ENCODE measurements at places on chromosomes 3 and 15. TPM values are rescaled to one million over a fixed set of nuclear protein-coding genes. Genes with fewer than 3 reads are reported as not detected.

- no peaks in the 10 kb centered on the region for H3K27me3 ChIP-seq
- H3K36me3 ChIP-seq: peaks cover 25% of the 10 kb centered on the region
- peak overlapping the region; percentile 89 for H3K4me3 ChIP-seq
These were observed 908 bp upstream of the ADPGK start for GRCh38 chr15:72784456-72784876.

DNA sequence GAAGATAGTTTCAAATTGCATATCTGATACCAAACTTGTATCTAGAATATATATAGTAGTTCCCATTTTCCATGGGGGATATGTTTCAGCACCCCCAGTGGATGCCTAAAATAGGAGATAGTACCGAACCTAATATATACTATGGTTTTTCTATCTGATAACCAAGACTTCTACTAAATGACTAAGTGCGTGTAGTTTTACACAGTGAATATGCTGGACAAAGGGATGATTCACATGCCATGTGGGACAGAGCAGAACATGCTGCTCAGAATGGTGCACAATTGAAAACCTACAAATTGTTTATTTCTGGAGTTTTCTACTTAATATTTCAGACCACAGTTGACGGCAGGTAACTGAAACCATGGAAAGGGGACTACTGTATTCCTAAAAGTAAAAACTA, 73.4 kb upstream of the TP63 start:
- no peak overlapping the region for H3K4me3 ChIP-seq
- H3K27ac ChIP-seq: no peak overlapping the region
- H3K27me3 ChIP-seq: no peaks in the 10 kb centered on the region

DNA sequence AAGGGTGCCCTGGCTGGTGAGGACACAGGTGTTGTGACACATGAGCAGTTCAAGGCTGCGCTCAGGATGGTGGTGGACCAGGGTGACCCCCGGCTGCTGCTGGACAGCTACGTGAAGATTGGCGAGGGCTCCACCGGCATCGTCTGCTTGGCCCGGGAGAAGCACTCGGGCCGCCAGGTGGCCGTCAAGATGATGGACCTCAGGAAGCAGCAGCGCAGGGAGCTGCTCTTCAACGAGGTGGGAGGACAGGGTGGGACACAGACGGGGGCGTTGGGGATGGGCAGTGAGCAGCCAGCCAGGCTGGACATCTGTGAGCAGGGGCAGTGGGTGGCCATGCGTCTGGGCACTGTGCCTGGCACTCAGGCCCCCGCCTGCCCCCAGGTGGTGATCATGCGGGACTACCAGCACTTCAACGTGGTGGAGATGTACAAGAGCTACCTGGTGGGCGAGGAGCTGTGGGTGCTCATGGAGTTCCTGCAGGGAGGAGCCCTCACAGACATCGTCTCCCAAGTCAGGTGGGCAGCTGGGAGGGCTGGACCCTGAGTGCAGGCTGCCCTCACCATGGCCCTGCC, 10.3 kb downstream of the ANKRD63 start:
- no peak for DNase-seq
- no peak overlapping the region for H3K27ac ChIP-seq
- H3K27me3 ChIP-seq: peaks cover 10% of the 10 kb centered on the region
- no peaks in the 10 kb centered on the region for H3K36me3 ChIP-seq
- H3K4me1 ChIP-seq: peaks cover 5% of the 10 kb centered on the region

DNA sequence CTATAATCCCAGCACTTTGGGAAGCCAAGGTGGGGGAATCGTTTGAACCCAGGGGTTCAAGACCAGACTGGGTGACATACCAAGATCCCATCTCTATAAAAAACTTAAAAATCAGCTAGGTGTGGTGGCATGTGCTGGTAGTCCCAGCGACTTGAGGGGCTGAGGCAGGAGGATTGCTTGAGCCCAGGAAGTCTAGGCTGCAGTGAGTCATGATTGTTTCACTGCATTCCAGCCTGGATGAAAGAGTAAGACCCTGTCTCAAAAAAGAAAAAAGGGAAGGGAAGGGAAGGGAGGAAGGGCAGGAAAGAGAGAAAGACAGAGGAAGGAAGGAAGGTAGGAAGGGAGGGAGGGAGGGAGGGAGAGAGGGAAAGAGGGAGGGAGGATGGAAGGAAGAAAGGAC, 133.7 kb upstream of the LRRN1 start:
- H3K27ac ChIP-seq: no peak overlapping the region
- DNase-seq: no peak
- no peaks in the 10 kb centered on the region for H3K27me3 ChIP-seq
- no peaks in the 10 kb centered on the region for H3K4me1 ChIP-seq

GRCh38 chr3:186219211-186219638, 110.3 kb upstream of the ETV5 start:
- peaks cover 21% of the 10 kb centered on the region for H3K27me3 ChIP-seq
- H3K27ac ChIP-seq: no peak overlapping the region
- peaks cover 22% of the 10 kb centered on the region for H3K4me1 ChIP-seq
- no peaks in the 10 kb centered on the region for H3K36me3 ChIP-seq
- no peak for DNase-seq
- H3K4me3 ChIP-seq: no peak overlapping the region

CTXN2 gene
- total RNA-seq: not detected

- H3K4me1 ChIP-seq: no peaks in the 10 kb centered on the region
- H3K36me3 ChIP-seq: no peaks in the 10 kb centered on the region
- no peaks in the 10 kb centered on the region for H3K27me3 ChIP-seq
These were observed 46.5 kb downstream of the GRAMD1C start for GRCh38 chr3:113885050-113885449.

DNA sequence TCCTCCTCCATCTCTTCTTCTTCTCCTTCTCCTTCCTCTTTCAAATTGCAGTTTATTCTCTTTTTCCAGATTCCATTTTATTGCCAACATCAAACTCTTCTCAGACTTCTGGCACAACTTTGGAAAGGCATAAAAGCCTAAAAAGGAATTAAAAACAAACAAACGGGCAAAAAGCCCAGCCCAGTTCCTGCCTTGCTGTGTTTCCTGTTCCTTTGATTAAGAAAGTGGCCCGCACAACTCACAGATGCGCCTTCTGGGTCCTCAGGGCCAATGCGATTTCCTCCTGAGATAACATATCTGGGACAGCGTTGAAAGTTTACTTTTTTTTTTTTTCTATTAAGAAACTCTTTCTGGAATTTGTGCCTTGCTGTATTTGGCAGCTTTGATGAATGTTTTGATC, 158.7 kb upstream of the UBE3A start:
- H3K27me3 ChIP-seq: peaks cover 3% of the 10 kb centered on the region
- H3K4me3 ChIP-seq: no peak overlapping the region
- no peak overlapping the region for H3K27ac ChIP-seq
- no peaks in the 10 kb centered on the region for H3K4me1 ChIP-seq
- no peaks in the 10 kb centered on the region for H3K36me3 ChIP-seq

IGDCC3 gene
- total RNA-seq: not detected

GRCh38 chr15:70424937-70425411, 327.3 kb upstream of the TLE3 start:
- peaks cover 25% of the 10 kb centered on the region for H3K4me1 ChIP-seq
- peak; percentile 30 for DNase-seq
- peak overlapping the region; percentile 52 for H3K27ac ChIP-seq
- no peak overlapping the region for H3K4me3 ChIP-seq
- H3K36me3 ChIP-seq: peaks cover 18% of the 10 kb centered on the region

ZNF639 gene
- total RNA-seq: 28.0 TPM

- no peak overlapping the region for H3K4me3 ChIP-seq
- DNase-seq: no peak
- H3K27me3 ChIP-seq: peaks cover 46% of the 10 kb centered on the region
- H3K27ac ChIP-seq: no peak overlapping the region
These were observed 217.2 kb upstream of the UMPS start for GRCh38 chr3:124512881-124513609.

DNA sequence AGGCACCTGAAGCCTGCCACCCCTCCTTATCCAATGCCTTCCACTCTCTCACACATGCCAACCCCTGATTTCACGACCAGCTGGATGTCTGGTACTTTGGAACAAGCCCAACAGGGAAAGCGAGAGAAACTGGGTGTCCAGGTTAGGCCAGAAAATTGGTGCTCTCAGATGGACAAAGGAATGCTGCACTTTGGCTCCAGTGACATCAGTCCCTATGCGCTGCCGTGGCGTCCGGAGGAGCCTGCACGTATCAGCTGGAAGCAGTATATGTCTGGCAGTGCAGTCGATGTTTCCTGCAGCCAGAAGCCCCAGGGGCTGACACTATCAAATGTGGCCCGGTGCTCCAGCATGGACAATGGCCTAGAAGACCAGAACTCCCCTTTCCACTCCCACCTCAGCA, 45.2 kb downstream of the CDAN1 start:
- no peak for DNase-seq
- peaks cover 16% of the 10 kb centered on the region for H3K4me1 ChIP-seq
- no peak overlapping the region for H3K4me3 ChIP-seq
- no peaks in the 10 kb centered on the region for H3K36me3 ChIP-seq
- H3K27ac ChIP-seq: no peak overlapping the region

DNA sequence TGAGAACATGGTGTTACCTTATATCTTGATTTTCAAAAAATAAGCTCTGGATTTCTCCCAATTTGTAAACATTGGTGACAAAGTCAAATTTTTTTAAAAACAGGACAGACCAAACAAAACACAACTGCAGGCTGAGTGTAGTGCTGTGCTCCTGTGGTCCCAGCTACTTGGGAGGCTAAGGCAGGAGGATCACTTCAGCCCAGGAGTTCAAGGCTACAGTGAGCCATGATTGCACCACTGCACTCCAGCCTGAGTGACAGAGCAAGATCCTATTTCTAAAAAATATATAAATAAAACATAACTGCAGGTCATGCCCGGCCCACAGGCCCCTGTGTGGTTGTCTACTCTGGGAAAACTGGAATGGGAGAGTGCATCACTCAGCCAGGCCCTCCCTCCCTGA, 4.0 kb upstream of the ZXDC start:
- H3K4me3 ChIP-seq: no peak overlapping the region
- peaks cover 8% of the 10 kb centered on the region for H3K4me1 ChIP-seq
- no peak for DNase-seq
- no peak overlapping the region for H3K27ac ChIP-seq
- H3K36me3 ChIP-seq: no peaks in the 10 kb centered on the region
- no peaks in the 10 kb centered on the region for H3K27me3 ChIP-seq

DNA sequence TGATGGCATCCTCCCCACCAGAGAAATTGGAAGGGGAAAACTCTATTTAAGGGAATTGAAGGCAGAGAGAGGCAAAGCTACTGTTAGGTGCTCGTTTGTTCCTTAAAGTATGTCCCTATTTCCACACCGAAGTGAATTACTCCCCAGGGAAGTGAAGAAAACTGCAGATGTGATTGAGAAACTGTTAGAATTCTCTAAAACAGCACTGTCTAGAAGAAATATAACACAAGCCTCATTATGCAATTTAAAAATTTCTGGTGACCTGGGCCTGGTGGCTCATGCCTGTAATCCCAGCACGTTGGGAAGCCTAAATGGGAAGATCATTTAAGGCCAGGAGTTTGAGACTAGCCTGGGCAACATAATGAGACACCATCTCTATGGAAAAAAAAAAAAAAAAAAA, 305.0 kb downstream of the SHQ1 start:
- H3K4me1 ChIP-seq: no peaks in the 10 kb centered on the region
- H3K4me3 ChIP-seq: no peak overlapping the region
- no peak for DNase-seq
- H3K36me3 ChIP-seq: no peaks in the 10 kb centered on the region
- no peaks in the 10 kb centered on the region for H3K27me3 ChIP-seq

TMEM266 gene
- not detected for total RNA-seq

DNA sequence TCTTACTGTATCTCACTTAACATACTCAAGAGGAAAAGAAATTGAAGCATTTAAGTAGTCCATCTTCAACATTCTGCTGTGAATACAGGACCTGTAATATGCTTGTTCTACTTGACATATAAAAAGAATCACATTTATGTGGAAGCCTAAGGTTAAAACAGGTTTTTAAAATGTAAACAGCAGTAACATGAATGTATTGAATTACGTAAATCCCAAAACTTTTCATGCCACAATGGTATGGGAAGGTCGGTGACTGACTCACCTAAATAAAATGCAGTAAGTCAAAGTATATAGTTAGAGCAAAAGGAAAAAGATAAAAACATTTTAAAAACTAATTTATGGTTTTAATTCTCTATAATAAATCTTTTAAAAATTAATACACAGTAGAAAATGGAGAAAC, 115.7 kb upstream of the TJP1 start:
- H3K27ac ChIP-seq: no peak overlapping the region
- no peak for DNase-seq
- no peaks in the 10 kb centered on the region for H3K4me1 ChIP-seq
- peaks cover 25% of the 10 kb centered on the region for H3K27me3 ChIP-seq
- H3K4me3 ChIP-seq: no peak overlapping the region

CKMT1A gene
- not detected for total RNA-seq

DNA sequence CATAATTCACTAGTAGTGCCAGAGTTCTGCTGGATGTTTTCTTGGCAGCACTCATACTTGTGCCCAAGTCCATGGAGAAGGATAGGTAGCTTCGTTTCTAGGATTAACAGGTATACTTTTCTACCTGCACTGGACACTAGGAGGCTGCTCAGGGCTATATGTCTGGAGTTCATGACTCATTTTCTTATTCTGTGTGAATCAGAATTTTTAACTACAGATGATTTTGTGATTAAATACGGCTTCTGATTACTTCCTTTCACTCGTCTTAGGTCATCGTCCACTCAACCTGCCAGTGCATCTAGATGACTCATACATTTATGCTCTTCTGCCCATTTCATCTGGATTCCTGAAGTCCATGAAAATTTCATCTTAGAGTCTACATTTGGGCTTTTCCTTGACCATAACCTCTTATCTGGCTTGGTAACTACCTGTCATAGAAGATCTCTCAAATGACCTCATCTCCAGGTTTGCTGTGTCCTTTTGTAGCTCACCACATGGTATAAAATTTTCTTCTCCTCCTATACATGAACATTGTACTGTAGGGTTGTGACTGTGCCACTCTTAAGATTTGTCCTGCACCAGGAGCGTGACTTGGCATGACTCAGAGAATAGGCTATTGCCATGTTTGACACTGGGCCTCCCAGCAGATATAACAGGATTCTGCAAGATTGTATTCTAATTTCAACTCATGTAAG, 66.7 kb upstream of the GCSAM start:
- no peak overlapping the region for H3K27ac ChIP-seq
- H3K27me3 ChIP-seq: no peaks in the 10 kb centered on the region
- H3K4me1 ChIP-seq: no peaks in the 10 kb centered on the region
- no peak overlapping the region for H3K4me3 ChIP-seq

DNA sequence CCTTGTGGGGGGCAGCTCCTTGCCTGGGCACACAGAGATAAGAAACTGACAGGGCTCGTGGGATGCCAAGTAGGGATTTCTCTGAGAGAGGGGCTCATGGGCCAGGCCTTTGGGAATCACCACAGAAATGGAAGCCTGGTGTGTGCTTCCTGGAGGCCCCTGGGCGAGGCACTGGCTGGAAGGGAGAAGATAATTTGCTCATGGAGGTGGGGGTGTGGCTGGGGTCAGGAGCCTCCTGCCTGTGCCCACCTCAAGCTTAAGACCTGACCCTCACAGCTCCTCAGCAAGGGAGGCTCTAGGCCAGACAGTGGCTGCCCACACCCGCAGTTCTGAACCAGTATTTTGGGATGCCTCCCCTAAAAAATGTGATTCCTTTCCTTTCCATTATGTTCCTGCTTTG, 16.9 kb upstream of the CPNE9 start:
- H3K36me3 ChIP-seq: peaks cover 31% of the 10 kb centered on the region
- H3K27ac ChIP-seq: no peak overlapping the region
- H3K4me1 ChIP-seq: no peaks in the 10 kb centered on the region
- no peak overlapping the region for H3K4me3 ChIP-seq
- no peak for DNase-seq

MUC20 gene
- 1.4 TPM for total RNA-seq

DLG1 gene
- total RNA-seq: 72.2 TPM

PLCH1 gene
- 0.37 TPM for total RNA-seq

- no peak for DNase-seq
- no peaks in the 10 kb centered on the region for H3K4me1 ChIP-seq
- no peaks in the 10 kb centered on the region for H3K36me3 ChIP-seq
These were observed 542.9 kb downstream of the FHIT start for GRCh38 chr3:60708191-60708975.

All from activated CD4-positive, alpha-beta T cell treated with anti-CD3 and anti-CD28 coated beads, Interleukin-2, amount 10 ng/mL, durations not matched to agents 7 days and 5 days (primary cell).